CD8-positive, alpha-beta T cell (primary cell): ENCODE measurements at places on chromosomes 11 and 22. TPM values are rescaled to one million over a fixed set of nuclear protein-coding genes. Genes with fewer than 3 reads are reported as not detected.
A peak's percentile ranks its signal among the peaks of the same experiment; 100 is the strongest.

- no peak for DNase-seq
These were observed 14.0 kb downstream of the MPEG1 start for GRCh38 chr11:59198726-59199125.

DNA sequence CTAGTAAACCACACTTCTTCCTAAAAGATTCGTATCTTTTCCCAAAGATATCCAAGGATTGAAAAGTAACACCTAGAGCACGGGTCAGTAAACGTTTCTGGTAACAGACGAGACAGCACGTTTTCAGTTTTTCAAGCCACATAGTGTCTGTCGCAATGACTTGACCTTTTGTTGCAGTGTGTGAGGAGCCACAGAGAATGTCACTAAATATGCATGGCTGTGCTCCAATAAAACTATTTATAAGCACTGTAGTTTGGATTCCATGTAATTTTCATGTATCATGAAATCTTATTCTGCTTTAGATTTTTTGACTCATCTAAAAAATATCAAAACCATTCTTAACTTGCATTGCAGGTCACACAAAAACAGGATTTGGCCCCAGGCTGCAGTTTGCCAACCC, 18.3 kb upstream of the MICAL3 start:
- no peak for DNase-seq

GRCh38 chr11:118892964-118893363, 9.3 kb downstream of the CXCR5 start:
- DNase-seq: peak; percentile 57

DNA sequence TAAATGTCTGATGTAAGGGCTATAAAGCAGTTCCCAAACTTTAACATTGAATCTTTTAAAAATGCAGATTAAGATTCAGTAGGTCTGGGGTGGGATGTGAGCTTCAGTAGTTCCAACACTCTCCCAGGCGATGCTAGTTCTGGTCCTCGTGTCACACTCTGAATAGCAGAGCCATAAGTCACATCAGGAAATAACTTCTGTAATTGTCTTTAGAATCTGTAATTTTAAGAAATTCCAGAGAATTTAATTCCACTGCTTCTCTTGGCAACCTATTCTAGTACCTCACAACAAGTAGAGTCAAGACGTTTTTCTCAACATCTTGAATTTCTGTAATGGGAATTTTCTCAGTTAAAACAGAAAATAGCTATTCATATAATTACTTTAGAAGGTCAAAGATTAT, 223.1 kb downstream of the TMEM135 start:
- no peak for DNase-seq

DNA sequence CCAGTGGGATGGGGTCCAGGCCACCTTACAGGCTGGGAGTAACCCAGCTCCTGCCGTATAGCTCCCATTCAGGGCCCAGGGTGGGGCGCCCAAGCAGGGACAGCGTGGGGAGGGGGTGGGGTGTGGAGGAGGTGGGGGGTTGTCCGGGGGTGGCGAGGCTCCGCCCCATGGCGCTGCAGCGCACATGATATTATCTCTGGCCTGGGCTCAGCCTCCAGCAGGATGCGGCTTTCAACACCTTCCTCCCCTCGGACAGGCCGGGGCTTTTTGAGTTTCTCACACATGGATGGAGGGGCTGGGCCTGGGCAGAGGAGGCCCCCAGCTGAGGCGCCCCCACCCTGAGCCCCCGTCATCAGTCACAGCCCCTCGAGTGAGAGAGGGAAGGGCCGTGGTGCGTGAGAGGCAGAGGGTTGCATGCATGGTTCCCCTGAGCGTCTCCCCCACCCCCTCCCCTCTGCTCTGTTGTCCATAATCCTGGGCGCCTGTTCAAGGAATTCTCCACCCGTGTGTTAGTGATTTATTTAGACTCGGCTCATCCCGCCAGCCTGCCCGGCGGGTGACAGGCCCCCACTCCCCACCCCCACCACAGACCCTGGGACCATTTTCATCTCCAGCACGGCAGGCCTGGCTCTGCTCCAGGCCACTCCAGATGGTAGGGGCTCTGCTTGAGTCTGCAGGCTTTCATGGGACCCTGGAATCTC, 44.9 kb downstream of the WNT11 start:
- DNase-seq: peak; percentile 51

DNA sequence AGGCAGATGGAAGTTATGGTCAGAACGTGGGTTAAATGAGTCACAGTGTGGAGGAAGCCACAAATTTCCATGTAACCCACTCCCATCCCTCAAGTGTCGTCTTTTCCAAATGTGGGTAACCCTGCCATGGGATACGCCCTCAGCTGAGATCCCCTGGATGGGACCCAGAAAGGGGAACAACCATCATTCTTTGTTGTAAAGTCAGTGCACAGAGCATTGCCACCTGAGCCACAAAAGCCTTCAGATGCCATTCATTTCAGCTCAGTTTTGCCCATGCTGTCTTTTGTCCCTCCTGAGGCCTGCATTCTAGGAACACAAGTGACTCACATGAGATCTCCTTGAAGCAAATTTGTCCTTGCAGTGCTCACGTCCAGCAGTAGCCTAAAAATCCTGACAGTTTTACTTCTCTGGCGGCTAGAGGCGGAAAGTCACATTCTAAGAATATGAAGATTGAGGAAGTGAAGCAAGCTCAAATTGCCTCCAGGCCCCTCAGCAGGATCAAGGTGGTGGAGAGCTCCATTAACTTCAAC, 30.6 kb downstream of the MMP13 start:
- DNase-seq: no peak

- no peak for DNase-seq
These were observed 6.5 kb downstream of the HBG1 start for GRCh38 chr11:5242933-5243815.

- DNase-seq: peak; percentile 12
These were observed 21.3 kb upstream of the NELL1 start for GRCh38 chr11:20647976-20648565.

DNA sequence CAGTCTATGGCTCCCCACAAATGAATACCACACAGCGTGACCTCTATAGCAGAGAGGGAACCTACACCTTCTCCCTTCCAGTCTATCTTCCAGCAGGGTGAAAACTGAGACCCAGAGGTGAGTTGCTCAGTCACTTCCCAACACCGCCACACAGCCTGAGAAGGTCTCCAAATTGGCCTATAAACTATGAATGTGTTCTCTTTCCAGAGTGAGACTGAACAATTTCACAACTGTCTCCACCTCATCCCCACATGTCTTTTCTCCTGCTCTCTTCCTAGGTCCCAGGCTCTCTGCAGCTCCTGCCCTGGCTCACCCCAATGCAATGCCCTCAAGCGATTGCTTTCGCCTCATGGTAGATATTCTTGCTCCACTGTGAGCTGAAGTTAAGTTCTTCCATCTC, 14.0 kb downstream of the CLMP start:
- DNase-seq: no peak

- peak; percentile 29 for DNase-seq
These were observed 27.8 kb upstream of the ZNRF3 start for GRCh38 chr22:28855355-28856094.

- no peak for DNase-seq
These were observed 196.4 kb upstream of the PITPNB start for GRCh38 chr22:28115426-28115825.

- DNase-seq: peak; percentile 71
These were observed 24.7 kb downstream of the LAYN start for GRCh38 chr11:111565114-111565720.

DNA sequence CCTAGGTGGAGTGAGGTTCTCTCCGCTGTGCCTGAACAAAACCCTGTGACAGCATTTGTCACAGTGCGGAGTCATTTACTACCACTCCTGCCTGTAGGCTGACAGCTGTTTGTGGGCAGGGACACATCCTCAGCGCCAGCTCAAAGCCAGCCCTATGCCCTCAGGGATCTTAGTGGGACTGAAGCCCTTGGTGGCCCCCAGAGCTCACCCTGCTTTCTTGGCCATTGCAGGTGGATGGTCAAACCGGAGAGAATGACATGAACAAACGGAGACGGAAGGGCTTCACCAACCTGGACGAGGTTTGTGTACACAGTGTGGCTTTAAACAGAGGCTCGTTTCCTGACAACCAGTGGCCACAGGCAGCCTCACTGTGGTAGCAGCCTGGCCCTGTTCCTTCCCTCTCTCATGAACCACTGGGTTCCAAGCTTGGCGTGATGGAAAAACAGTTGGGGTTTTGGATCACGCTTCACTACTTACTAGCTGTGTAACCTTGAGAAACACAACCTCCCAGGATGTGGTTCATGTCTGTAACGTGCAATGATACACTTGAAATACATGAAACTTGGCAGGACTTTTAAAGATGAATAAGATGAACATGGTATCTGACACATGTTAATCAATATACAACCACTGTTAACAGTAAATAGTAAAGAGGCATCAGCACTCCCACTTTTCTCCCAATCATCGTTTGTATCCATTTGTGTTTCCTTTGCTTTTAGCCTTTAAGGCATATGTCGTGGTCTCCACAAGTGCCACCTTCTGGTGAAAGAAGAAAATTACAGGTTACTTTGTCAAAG, 125.8 kb downstream of the MICAL2 start:
- DNase-seq: peak; percentile 66

- DNase-seq: no peak
These were observed 2.1 kb upstream of the BARX2 start for GRCh38 chr11:129373489-129373953.

Gene KRTAP5-8
- 0.28 TPM for total RNA-seq

Gene TUB
- total RNA-seq: not detected

Gene SYT12
- total RNA-seq: not detected

Gene ZBTB3
- 4.8 TPM for total RNA-seq

Gene TCF20
- 50.7 TPM for total RNA-seq
